ENCODE measurements at places on chromosomes 3 and 15. TPM values are rescaled to one million over a fixed set of nuclear protein-coding genes. Genes with fewer than 3 reads are reported as not detected.

The GOLGA6C gene
- not detected for total RNA-seq

The LRRN1 gene
- 0.44 TPM for total RNA-seq

The APBA2 gene
- 13.9 TPM for total RNA-seq

The SLC2A2 gene
- not detected for total RNA-seq

Measured in CD4-positive, CD25-positive, alpha-beta regulatory T cell (primary cell).